Stimulated activated CD4-positive, alpha-beta T cell treated with anti-CD3 and anti-CD28 coated beads, Interleukin-12 subunit alpha, Interleukin-12 subunit beta, amount 100 ng/mL, for 24 hours (primary cell): ENCODE measurements at places on chromosomes 7 and 10.

GRCh38 chr7:114922026-114922651 is at the start of gene MDFIC:
Gene MDFIC, plus strand, starts transcription at chr7:114922094. Its CDS starts 940 bp downstream, at chr7:114923034.
- DNase-seq, result peak; percentile 52

- DNase-seq, result no peak
These were observed 27.4 kb upstream of the LOXL4 start for GRCh38 chr10:98295401-98295811.

- DNase-seq, result no peak
These were observed 27.8 kb upstream of the ITGB1 start for GRCh38 chr10:32985775-32986350.

GRCh38 chr7:96921231-96921630 is 84.1 kb upstream of the DLX6 start:
- no peak for DNase-seq

DNA sequence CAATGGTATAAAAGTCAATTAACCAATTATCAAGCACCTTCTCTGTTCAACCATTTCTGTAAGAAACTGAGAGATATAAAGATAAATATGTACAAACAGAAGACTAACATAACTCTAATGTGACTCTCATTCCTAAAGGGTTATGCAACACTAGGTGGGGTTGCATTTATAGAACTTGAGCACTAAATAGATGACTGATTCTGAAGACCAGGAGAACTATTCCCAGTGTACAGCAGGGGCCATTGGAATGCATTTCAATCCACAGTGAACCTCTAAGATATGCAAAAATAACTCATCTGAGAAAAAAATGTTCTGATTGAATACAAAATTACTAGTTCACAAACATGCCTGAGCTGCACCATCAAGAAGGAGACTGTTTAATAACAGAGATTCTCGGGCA is 341.2 kb upstream of the STEAP1 start:
- DNase-seq, result no peak

DNA sequence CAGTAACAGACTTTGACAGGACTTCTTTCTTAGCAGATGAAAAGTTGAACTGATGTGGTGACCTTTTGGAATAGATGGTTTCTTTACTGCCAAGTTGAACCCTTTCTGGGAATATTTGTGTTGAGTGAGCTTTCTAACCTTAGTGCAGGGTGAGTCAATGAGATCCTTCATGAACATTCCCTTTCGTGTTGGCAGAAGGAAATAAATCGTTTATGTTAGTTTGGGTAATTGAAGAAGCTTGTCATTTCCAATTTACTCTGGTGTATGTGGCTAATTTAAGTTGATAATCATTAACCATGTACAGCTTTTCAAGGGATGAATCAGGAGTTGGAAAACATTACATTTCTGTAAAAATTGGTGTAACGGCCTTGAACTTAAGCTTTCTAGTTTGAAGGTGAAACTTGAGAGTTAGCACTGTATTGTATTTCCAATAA is 43.4 kb downstream of the PTTG1IP2 start:
- DNase-seq, result no peak

DNA sequence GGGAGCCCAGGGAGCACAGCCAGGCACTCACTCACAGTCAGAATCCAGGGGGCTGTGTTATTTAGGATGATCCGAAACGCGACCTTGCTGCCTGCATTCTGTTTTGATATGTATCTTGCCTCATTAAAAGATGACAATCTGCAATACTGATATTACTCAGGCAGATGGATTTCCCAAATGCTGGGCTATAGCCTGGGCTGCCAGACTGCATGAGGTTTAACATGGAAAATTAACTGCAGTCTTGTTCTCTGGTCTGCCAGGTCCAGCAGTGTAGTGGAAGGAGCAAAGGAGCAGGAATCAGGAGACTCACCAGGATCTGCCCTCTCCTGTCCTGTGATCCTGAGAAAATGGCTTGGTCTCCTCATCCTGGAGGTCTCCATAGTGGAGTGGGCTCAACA is 258.1 kb downstream of the PAXIP1 start:
- DNase-seq, result no peak

GRCh38 chr10:97822261-97822687 is 27.4 kb upstream of the GOLGA7B start:
- no peak for DNase-seq

GRCh38 chr10:49080071-49080470 is 35.3 kb downstream of the VSTM4 start:
- DNase-seq, result no peak

- no peak for DNase-seq
These were observed 14.9 kb upstream of the PAXIP1 start for GRCh38 chr7:155017834-155018233.
